ENCODE measurements at places on chromosomes 7 and 10.

GRCh38 chr10:32308027-32308603 is 38.8 kb downstream of the EPC1 start:
- DNase-seq, result no peak

DNA sequence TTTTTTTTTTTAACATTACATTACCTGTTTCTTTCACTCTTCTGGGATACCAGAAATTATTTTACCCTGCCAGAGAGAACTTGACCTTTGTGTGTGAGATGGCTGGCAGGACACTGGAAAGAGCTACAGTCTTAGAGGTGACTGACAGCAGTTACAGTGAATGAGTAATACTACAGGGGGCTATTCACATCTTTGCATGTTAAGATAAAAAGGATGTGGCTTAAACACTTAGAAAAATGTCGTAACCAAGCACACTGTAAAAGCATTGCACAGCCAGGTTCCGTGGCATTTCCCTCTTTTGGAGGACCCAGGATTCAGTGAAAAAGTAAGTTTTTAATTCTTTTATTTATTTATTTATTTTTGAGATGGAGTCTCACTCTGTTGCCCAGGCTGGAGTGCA is 18.8 kb upstream of the TBC1D12 start:
- DNase-seq, result no peak

- no peak for DNase-seq
Measured at GRCh38 chr10:103265717-103266329, 11.1 kb upstream of the INA start.

GRCh38 chr10:35394411-35394851 is 58.1 kb downstream of the CCNY start:
- no peak for DNase-seq

GRCh38 chr7:47301105-47301477 is 280.8 kb downstream of the TNS3 start:
- DNase-seq, result no peak
